Endodermal cell (in vitro differentiated cells): ENCODE measurements at places on chromosomes 5 and 9. TPM values are rescaled to one million over a fixed set of nuclear protein-coding genes. Genes with fewer than 3 reads are reported as not detected.

DNA sequence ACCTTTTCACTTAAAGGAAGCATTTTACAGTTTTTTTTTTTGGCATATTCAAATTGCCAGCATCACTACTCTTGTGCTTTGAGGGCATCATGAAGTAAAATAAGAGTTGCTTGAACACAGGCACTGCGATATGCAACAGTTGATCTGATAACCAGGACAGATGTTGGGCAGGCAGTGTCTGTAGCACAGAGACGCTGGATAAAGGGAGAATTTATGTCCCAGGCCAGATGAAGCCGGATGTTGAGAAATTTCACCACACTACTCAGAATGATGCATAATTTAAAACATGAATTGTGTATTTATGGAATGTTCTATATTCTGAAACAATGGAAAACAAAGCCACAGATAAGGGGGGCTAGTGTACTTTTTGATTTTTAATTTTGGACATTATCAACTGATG lies 71.4 kb downstream of the SLC12A2 start:
- DNase-seq = no peak

The PCDHGA6 gene
- 2.8 and 3.8 TPM in 2 replicates for total RNA-seq

The FOXD4 gene
- 0.26 and 0.47 TPM in 2 replicates for total RNA-seq

DNA sequence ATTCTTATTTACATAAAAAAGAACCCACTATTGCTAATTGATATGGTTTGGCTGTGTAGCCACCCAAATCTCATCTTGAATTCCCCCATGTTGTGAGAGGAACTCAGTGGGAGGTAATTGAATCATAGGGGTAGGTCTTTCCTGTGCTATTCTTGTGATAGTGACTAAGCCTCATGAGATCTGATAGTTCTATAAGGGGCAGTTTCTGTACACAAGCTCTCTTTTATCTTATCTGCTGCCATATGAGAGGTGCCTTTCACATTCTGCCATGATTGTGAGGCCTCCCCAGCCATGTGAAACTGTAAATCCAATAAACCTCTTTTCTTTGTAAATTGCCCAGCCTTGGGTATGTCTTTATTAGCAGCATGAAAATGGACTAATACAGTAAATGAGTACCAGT lies 58.2 kb upstream of the PRR16 start:
- no peak for DNase-seq

The CLIC3 gene
- total RNA-seq = 0.46 to 1.2 TPM (median 0.67 TPM) in 3 replicates

The TRIP13 gene
- total RNA-seq = 6.2 to 32.4 TPM (median 29.1 TPM) in 3 replicates

The CDKN2A gene
- total RNA-seq = 1.9 and 2.6 TPM in 2 replicates

GRCh38 chr9:92982130-92982529 lies 34.8 kb downstream of the FGD3 start:
- no peak for DNase-seq

The GRM6 gene
- not detected in 2 replicates for total RNA-seq

DNA sequence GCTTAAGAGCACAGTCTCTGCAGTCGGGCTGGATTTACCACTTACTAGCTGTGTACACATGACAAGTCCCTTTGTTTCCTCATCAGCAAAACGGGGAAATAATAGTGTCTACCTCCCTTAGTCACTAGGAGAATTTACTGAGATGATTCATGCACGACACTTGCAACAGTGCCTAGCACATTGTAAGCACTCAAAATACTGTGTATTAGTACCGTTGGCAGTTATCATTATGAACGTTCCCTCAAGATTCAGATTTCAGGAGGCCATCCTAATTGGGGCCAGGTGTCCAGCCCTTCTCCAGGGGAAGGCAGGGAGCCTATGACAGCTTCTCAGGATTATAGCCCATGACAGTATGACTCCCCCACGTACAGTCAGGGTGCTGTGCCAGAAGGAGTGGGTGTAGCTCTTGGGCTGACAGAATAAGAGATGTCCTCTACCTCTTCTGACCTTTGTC lies 164.3 kb downstream of the DOCK2 start:
- DNase-seq = no peak

The ANGPTL2 gene
- 9.8 to 14.9 TPM (median 14.8 TPM) in 3 replicates for total RNA-seq

The NKD2 gene
- 5.3 to 13.9 TPM (median 11.1 TPM) in 3 replicates for total RNA-seq

DNA sequence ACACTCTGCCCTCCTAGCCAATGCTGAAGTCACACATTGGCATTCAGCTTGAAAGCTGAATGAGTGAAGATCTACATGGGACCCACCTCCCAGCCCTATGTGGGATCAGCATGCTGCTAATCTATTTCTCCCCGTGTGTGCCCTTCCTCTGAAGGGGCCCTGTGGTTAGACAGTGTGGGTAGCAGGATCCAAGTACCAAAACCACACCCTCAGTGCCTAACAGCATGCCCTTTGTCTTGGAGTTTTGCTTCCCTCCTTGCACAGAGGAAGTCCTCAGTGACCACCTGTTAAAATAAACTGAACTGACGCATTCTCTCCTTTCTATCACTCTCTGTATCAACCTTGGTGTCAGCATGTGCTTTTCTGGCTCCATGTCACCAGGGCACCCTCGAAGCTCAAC lies 25.0 kb downstream of the SH3TC2 start:
- DNase-seq = no peak

DNA sequence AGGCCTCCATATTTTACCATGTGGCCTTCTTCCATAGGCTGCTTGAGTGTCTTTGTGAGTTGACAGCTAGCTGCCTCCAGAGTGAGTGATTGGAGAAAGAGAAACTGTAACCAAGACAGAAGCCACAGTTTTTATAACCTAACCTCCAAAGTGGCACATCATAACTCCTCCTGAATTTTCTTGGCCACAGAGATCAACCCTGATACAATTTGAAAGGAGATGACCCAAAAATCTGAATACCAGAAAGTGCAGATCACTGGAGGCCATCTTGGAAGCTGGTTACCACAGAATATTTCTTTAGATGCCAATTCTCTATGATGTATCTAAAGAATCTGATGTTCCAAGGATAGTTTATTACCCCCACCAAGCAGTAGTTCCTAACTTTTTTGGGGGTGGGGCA lies 254.3 kb upstream of the PDE4D start:
- no peak for DNase-seq

GRCh38 chr5:150109921-150110320 lies 23.6 kb upstream of the CSF1R start:
- DNase-seq = peak; percentile 72

DNA sequence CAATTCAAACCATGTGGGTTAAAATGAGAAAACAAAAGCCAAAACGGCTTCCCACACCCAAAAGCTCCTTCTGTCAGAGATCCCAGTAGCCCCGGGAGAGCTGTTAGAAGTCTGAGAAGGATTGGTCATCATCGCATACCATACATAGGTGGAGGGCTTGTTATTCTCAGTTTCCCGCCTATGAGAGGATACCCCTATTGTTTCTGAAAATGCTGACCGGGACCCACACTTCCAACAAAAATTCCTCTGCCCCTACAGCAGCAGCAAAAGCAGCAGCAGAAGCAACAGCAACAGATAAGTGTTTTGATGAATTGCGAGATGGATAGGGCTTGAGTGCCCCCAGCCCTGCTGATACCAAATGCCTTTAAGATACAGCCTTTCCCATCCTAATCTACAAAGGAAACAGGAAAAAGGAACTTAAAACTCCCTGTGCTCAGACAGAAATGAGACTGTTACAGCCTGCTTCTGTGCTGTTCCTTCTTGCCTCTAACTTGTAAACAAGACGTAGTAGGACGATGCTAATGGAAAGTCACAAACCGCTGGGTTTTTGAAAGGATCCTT lies at the start of gene TEK:
Gene TEK (plus strand): TSS at position 245 of the 561 bp plus-strand sequence. CDS start 366 bp downstream, outside the sequence.
- peak; percentile 79 for DNase-seq

DNA sequence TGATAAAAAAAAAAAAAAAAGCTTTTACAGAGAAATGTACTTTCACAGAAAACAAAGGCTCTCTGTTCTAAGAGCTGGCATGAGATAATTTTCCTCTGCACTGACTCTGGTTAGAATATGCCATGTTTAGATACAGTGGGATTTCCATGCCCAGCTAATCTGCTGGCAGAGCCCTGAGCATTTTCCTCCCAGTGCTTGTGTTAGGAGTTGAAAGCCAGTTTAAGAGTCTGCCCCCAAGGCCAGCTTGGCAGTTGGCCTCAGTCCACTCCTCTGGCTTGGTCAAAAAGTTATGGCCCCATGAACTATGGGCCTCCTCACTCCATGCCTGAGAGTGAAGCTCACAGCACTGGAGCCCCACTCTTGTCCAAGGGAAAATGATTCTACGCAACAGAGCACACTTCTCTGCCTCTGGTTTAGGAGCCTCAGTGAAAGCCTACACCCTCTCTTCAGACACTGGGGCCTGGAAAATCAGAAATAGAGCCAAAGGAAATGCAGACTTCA lies 21.9 kb downstream of the MOCS2 start:
- no peak for DNase-seq

The GABRA1 gene
- 1.6 TPM in 1 of 3 replicates, not detected in the others for total RNA-seq

DNA sequence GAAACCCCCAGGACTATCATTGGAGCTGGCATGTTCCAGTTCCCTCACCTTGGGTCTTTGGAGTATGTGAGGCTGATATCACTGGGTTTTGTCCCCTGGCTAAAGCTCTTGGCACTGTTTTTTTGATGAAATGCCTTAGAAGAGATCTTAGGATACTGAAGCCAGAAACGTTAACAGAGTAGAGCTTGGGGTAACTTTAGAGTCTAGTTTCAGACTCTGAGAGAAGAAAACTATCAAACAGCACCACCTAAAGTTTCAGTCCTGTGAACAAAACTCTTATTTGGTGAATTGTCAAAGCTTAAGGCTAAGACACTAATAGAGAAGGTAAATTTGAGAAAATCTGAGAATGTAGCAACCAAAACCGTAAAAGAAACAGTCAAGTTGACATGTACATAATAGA lies 111.7 kb upstream of the PUM3 start:
- no peak for DNase-seq

GRCh38 chr9:13569602-13570067 lies 290.1 kb upstream of the MPDZ start:
- no peak for DNase-seq

- no peak for DNase-seq
Measured at GRCh38 chr5:106094839-106095238, 1575.9 kb downstream of the EFNA5 start.

DNA sequence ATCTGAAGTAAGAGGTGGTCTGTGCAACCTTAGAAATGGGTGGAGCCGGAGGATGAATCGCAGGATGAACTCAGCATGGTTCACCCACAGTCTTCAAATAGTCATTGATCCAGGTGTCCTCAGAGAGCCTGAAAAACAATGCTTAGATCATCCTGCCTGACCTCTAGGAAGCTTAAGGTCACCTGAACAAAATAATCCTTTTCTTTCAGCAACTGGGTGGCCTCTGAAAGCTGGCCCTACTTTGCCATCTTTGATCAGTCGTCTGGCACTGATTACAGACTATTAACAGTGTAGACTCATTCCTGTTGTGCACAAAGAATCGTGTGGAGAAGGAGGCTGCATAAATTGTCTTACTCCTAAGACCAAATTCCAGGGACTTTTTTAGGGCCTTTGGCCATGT lies 50.7 kb downstream of the PIP5K1B start:
- DNase-seq = no peak

The ISCA1 gene
- 31.2 and 33.7 TPM in 2 replicates for total RNA-seq

- DNase-seq = no peak
Measured at GRCh38 chr5:113187906-113188305, 211.3 kb downstream of the DCP2 start.

The ZDHHC11 gene
- total RNA-seq = 8.7 to 10.6 TPM (median 8.7 TPM) in 3 replicates

DNA sequence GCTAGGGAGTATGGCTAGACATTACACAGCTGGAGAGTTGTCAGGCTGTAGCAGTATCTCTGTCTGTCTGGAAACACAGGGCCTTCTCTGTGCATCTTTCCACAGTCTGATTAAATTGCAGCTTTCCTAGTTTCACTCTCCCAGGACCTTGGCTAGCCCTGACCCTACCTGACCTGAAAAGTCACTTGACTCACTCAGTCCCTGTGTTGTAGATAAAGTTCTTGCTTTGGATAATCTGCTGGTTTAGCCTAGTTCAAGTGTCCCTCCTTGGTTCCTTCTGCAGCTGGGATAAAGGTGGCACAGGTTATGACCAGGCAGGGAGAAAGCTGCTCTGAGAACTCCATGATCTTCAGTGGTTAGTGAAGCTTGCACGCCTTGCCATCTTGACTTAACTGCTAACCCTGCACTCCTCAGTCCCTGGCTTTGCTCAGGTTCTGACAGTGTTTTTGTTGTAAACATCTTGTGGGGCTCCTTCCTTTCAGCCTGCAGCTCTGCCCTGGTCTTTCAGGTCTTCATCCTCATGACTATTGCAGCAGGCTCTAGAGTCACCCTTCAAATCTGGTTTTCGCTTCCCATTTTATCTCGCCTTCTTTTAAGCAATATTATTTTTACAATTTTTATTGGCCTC lies 101.0 kb downstream of the PIP5K1B start:
- DNase-seq = no peak

- no peak for DNase-seq
Measured at GRCh38 chr5:14851050-14851419, 20.5 kb downstream of the ANKH start.

DNA sequence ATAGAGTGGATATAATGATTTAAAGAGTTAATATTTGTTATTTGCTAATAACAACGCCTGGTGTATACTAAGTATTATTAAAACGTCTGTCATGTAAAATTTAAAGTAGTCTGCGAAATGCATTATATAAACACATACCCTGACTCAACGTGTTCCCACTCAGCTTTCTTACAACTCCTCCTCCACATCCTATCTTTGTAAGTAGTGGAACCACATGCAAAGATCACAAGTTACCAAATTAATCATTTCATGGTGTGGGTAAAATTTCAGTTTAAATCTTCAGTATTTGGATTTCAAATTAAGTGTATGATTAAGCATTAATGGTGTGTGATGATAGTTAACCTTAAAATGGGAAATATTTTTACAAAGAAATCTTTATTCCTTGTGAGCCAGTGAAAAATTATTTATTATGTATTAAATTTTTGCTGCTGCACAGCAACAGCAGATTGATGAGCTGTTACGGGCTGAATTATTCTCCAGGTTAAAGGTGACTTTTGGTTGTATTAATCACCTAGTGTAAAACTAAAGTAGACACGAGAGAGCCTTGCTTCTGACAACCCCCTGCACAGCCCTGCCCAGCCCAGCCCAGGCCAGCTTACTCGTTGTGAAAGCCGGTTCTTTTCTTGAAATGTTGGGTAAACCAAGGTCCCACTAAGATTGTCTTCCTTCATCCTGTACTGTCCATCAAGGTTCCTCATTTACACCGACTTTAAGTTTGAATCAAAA lies 373.5 kb downstream of the DTWD2 start:
- DNase-seq = no peak

- DNase-seq = no peak
Measured at GRCh38 chr5:101271416-101271815, 368.3 kb upstream of the ST8SIA4 start.

DNA sequence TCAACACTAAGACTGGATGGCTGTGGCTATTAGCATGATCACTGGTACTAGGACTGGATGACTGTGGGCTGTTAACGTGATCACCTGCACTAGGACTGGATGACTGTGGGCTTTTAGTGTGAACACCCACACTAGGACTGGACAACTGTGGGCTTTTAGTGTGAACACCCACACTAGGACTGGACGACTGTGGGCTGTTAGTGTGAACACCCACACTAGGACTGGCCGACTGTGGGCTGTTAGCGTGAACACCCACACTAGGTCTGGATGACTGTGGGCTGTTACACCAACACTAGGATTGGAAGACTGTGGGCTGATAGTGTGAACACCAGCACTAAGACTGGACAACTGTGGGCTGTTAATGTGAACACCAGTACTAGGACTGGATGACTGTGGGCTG lies 329.2 kb downstream of the OSTF1 start:
- DNase-seq = no peak
